ENCODE measurements at places on chromosomes 1 and 21. TPM values are rescaled to one million over a fixed set of nuclear protein-coding genes. Genes with fewer than 3 reads are reported as not detected.
A peak's percentile ranks its signal among the peaks of the same experiment; 100 is the strongest.

GRCh38 chr1:53401813-53402745 is 57.1 kb upstream of the DMRTB1 start:
- H3K4me1 ChIP-seq, result no peaks in the 10 kb centered on the region
- no peak overlapping the region for H3K27ac ChIP-seq
- H3K4me3 ChIP-seq, result no peak overlapping the region
- DNase-seq, result no peak
- peaks cover 82% of the 10 kb centered on the region for H3K27me3 ChIP-seq

GRCh38 chr1:173023343-173023742 is 27.4 kb downstream of the TNFSF18 start:
- H3K4me3 ChIP-seq, result no peak overlapping the region
- H3K27me3 ChIP-seq, result 0 out of 3 replicates have a peak, but pooled peaks cover 5% of the 10 kb centered on the region
- peaks cover 21% of the 10 kb centered on the region for H3K4me1 ChIP-seq
- H3K27ac ChIP-seq, result no peak overlapping the region

GRCh38 chr21:31351438-31351837 is 7.4 kb upstream of the TIAM1 start:
- DNase-seq, result no peak
- no peaks in the 10 kb centered on the region for H3K4me1 ChIP-seq
- H3K4me3 ChIP-seq, result no peak overlapping the region
- no peaks in the 10 kb centered on the region for H3K27me3 ChIP-seq
- no peaks in the 10 kb centered on the region for H3K36me3 ChIP-seq
- H3K27ac ChIP-seq, result no peak overlapping the region

DNA sequence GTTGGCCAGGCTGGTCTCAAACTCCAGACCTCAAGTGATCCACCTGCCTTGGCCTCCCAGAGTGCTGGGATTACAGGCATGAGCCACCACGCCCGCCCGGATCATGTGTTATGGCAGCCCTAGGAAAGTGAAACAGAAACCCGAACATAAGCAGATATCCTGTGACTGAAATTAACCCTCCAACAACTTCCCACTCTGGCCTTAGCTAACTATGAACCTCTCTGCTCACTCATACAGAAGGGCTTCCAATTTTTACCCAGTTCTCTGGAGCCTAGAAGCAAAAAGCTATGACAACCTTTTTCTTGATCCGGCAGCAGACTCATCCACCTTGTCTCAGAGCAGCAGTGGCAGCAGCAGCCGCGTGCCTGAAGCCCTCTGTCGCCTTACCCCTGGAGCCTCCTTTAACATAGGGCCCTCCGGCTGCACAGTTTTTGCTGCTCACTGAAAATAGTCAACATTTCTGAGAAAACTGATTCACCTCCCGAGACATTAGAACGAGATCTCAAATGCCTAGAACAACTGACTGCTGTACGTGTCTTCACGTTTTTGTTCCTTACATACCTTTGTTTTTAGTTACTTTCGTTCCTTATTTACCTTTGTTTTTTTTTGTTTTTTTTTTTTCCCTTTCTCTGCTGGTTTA is 9.3 kb downstream of the CBR1 start:
- DNase-seq, result no peak
- H3K36me3 ChIP-seq, result no peaks in the 10 kb centered on the region
- peak overlapping the region; percentile 62 for H3K4me3 ChIP-seq
- peaks cover 17% of the 10 kb centered on the region for H3K4me1 ChIP-seq
- H3K27ac ChIP-seq, result peak overlapping the region; percentile 48
- H3K27me3 ChIP-seq, result no peaks in the 10 kb centered on the region

- peaks cover 16% of the 10 kb centered on the region for H3K36me3 ChIP-seq
- H3K4me3 ChIP-seq, result peak overlapping the region; percentile 47
- H3K27me3 ChIP-seq, result peaks cover 10% of the 10 kb centered on the region
- peaks cover 39% of the 10 kb centered on the region for H3K4me1 ChIP-seq
Measured at GRCh38 chr1:156388174-156389137, 19.4 kb downstream of the RHBG start.

The HDAC1 gene
- total RNA-seq, result 109 TPM

DNA sequence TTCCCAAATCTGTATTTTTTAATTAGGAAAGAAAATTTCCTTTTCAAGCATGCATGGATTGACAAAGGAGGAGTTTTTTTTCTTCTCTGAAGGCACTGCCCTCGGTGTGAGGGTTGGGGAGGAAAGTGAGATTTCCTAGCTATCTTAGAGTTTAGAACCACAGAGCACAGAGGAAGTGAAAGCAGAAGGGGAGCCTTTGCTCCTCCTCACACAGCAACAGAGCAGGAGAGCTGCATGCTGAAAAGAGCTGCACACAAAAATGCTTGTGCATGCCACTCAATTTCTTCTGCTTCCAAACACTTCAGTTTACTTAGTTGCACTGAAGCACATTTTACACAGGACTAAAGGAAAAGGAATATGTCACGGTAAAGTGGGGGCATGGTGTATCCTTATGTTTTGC is 308.1 kb downstream of the GPATCH2 start:
- H3K36me3 ChIP-seq, result no peaks in the 10 kb centered on the region
- H3K27me3 ChIP-seq, result no peaks in the 10 kb centered on the region
- H3K4me1 ChIP-seq, result no peaks in the 10 kb centered on the region
- H3K4me3 ChIP-seq, result no peak overlapping the region

DNA sequence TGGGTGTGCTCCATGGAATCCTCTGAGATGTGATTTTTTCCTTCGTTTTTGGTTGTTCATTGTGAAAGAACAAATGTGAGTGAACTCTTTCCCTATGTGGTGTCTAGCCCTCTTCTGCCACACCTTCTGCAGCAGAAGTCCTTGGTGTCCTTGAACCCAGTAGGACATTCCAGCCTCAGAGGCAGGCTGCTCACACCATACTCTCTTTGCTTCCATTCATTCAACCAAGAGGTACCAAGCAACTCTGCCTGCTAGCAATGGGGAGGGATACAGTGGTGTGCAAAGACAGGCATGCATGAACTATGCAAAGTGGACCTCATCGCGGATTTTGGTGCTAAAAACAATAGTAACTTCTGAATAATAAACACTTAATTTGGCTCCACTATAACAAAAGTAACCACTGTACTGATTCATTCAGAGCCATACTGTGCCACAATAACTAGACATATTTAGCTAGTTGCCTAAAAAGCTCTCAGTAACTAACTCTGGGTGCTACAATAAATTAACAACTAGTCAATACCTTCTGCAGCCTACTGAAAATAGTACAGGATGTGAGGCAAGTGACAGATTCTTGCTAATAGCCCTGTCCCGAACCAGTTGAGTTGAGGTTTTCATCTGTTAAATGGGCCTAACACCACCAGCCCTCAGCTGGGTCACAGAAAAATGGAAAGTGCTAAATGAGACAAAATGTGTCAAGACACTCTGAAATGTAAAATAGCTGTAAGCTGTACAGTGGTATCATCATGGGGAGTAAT is 155.4 kb downstream of the SLC45A1 start:
- H3K4me1 ChIP-seq, result peaks cover 55% of the 10 kb centered on the region
- peaks cover 1% of the 10 kb centered on the region for H3K36me3 ChIP-seq
- no peaks in the 10 kb centered on the region for H3K27me3 ChIP-seq
- no peak overlapping the region for H3K4me3 ChIP-seq
- peak overlapping the region; percentile 21 for H3K27ac ChIP-seq
- DNase-seq, result peak; percentile 55

DNA sequence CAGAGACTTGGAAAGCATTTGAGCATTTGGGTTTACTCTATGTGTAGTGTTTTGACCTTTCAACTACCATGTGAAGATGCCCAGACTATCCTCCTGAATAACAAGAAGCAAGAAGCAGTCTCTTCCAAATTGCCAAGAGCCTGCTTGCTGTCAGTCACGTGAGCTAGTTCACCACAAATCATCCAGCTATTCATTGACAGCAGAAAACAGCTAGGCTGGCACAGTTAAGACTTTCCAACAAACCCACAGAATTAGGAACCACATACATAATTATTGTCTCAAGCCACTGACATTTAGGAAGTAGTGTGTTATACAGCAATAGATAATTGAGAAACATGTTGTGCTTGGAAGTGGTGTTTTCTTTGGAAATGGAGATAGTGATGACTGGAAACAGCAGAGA is 1652.0 kb downstream of the NCAM2 start:
- H3K27me3 ChIP-seq, result no peaks in the 10 kb centered on the region
- no peaks in the 10 kb centered on the region for H3K36me3 ChIP-seq
- no peak for DNase-seq

DNA sequence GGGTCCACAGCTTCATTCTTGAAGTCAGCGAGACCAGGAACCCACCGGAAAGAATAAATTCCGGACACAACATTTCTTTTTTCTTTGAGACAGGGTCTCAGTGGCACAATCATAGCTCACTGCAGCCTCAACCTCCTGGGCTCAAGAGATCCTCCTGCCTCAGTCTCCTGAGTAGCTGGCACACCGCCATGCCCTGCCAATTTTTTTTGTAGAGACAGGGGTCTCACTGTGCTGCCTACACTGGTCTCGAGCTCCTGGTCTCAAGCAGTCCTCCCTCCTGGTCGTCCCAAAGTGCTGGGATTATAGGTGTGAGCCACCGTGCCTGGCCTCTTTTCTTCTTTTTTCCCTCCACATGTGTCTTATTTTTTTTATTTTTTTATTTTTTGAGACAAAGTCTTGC is 20.6 kb upstream of the ENO1 start:
- H3K27ac ChIP-seq, result no peak overlapping the region
- H3K36me3 ChIP-seq, result no peaks in the 10 kb centered on the region
- peaks cover 60% of the 10 kb centered on the region for H3K4me1 ChIP-seq
- H3K27me3 ChIP-seq, result no peaks in the 10 kb centered on the region
- H3K4me3 ChIP-seq, result no peak overlapping the region
- no peak for DNase-seq

The ITLN1 gene
- not detected for total RNA-seq

The LCE1F gene
- total RNA-seq, result not detected

The SYTL1 gene
- total RNA-seq, result 9.1 TPM

The PADI2 gene
- total RNA-seq, result not detected

GRCh38 chr1:40179496-40180089 is 18.4 kb downstream of the RLF start:
- DNase-seq, result no peak
- no peaks in the 10 kb centered on the region for H3K4me1 ChIP-seq
- H3K27me3 ChIP-seq, result no peaks in the 10 kb centered on the region
- H3K36me3 ChIP-seq, result no peaks in the 10 kb centered on the region

GRCh38 chr1:199684686-199685273 is 342.7 kb upstream of the NR5A2 start:
- H3K4me1 ChIP-seq, result no peaks in the 10 kb centered on the region
- H3K4me3 ChIP-seq, result no peak overlapping the region
- DNase-seq, result peak; percentile 25
- no peak overlapping the region for H3K27ac ChIP-seq
- H3K36me3 ChIP-seq, result no peaks in the 10 kb centered on the region

DNA sequence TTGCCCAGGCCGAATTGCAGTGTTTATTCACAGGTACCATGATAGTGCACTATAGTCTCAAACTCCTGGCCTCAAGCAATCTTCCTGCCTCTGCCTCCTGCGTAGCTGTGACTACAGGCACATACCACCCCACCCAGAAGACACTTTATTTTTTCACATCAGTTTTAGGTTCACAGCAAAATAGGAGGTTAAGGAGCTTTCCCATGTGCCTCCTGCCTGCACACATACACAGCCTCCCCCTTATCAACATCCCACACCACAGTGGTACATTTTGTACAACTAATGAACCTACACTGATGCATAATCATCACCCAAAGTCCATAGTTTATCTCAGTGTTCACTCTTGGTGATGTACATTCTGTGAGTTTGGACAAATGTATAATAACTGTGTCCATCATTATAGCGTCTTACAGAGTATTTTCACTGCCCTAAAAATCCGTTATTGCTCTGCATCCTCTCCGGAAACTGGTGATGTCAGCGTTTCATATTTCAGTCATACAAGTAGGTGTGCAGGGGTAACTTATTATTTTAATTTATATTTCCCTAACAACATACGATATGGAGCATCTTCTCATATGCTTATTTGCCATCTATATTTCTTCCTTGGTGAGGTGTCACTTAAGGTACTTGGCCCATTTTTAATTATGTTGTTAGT is 23.2 kb downstream of the OR13G1 start:
- no peaks in the 10 kb centered on the region for H3K36me3 ChIP-seq
- no peak overlapping the region for H3K4me3 ChIP-seq

The SPRR2F gene
- not detected for total RNA-seq

DNA sequence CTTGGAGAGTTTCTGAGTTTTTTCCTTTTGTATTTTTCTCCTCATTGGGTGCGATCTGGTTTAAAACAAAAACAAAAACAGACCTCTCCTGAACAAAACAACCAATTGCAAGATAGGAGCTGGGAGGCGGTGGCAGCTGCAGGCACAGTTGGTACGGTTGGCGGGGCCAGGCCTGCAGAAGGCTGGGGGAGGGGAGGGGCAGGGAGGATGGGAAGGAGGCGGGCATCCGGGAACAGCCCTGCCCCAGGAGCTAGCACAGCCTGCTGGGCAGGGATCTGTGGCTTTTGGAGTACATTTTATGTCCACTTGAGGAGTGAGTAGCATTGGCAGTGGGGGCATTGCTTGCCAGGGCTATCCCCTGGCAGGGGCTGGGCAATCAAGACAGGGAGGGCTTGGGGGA is 5.2 kb downstream of the CAPN9 start:
- no peak for DNase-seq
- peak overlapping the region; percentile 68 for H3K4me3 ChIP-seq
- no peak overlapping the region for H3K27ac ChIP-seq

DNA sequence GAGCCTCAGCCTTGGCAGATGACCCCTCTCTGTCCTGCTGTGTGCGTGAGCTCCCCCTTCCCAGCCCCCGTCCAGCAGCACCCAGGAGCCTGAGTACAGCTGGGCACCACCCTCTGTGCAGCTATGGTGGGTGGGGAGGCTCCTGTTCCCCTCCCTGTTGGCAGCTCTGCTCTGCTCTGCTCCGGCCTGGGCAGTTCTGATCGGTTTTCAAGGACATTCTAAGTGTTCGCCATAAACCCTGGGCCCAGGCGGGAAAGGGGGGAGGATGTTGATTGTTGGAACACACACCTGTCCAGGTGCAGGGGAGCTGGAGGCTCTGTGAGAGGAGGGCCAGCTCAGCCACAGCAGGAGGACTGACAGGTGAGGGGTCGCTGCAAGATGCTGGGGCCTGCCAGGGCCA is at the start of gene CLCNKB:
Gene CLCNKB, plus strand, starts transcription at position 262 of the 400 bp plus-strand sequence. CDS start 711 bp downstream, outside the sequence.
- H3K27ac ChIP-seq, result no peak within 1 kb of the TSS
- peaks cover 9% of the 10 kb centered on the region for H3K4me1 ChIP-seq
- no peak within 1 kb of the TSS for H3K4me3 ChIP-seq
- DNase-seq, result no peak

DNA sequence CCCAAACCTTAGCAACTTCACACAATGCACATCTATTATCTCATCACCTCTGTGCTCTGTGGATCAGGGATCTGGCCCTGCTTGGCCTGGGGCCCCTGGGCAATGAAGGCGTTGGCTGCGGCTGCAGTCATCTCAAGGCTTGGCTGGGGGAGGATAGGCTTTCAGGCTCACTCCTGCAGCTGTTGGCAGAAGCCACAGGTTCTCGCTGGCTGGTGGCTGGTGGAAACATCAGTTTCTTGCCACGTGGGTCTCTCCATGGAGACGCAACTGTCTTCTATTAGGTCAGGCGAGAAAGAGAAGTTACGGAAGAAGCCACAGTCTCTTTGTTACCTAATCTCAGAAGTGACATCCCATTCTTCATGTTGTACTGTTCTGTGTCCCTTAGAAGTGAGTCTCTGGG is 3.6 kb upstream of the NPPA start:
- no peak overlapping the region for H3K4me3 ChIP-seq
- no peaks in the 10 kb centered on the region for H3K36me3 ChIP-seq
- H3K4me1 ChIP-seq, result no peaks in the 10 kb centered on the region
